GOT3 (cell line): ENCODE measurements at places on chromosomes 13 and 19.

GRCh38 chr19:17402982-17403855, 2.2 kb downstream of the BST2 start:
- no peak for DNase-seq

DNA sequence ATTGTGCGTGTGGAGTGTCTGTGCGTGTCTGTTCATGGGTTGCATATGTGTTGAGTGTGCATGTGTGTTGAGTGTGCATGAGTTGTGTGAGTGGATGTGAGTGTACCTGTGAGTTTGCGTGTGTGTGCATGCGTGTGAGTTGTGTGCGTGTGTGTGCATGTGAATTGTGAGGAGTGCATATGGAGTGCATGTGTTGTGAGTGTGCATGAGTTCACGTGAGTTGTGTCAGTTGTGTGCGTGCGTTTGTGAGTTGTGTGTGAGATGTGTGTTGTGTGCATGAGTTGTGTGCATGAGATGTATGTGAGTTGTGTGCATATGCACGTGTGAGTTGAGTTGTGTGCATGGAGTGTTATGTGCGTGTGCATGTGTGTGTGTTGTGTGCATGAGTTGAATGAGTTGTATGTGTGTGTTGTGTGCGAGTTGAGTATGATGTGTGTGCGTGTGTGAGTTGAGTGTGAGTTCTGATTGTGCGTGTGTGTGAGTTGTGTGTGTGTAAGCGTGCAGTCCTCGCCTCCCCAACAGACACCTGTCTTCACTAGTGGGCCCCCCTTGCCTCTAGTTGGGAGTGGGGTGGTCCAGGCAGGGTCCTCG, 29.3 kb downstream of the TFDP1 start:
- no peak for DNase-seq

GRCh38 chr13:34654203-34654602, 287.9 kb upstream of the NBEA start:
- DNase-seq, result no peak

- DNase-seq, result no peak
These were observed 233.6 kb downstream of the KLF12 start for GRCh38 chr13:73900591-73900990.
